AG10803 (cell line): ENCODE measurements at places on chromosomes 6 and 20.

DNA sequence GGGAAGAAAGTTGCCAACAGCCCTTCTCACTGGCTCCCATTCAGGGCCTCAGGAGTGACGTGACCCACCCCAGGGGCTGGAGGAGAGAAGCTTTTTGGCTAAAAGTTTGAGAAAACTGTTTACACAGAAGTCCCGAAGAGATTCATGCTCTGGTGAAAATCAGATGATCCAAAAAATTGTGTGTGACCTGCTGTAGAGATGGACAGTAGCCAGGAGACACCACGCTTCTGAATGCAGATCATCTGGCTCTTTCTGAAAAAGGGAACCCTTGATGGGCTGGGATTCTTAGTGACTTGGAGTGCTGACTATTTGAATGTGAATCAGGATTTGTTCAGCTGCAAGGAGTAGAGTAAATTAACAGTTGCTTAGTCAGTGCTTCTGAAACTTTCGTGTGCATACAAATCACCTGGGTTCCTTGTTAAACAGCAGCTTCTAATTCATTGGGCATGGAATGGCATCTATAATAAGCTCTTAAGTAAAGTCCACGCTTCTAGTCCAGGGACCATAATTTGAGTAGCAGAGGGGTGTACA lies 265.1 kb downstream of the PREX1 start:
- DNase-seq = no peak

- peak; percentile 3 for DNase-seq
Observed at GRCh38 chr6:52712136-52712535, 41.2 kb downstream of the TMEM14A start.

DNA sequence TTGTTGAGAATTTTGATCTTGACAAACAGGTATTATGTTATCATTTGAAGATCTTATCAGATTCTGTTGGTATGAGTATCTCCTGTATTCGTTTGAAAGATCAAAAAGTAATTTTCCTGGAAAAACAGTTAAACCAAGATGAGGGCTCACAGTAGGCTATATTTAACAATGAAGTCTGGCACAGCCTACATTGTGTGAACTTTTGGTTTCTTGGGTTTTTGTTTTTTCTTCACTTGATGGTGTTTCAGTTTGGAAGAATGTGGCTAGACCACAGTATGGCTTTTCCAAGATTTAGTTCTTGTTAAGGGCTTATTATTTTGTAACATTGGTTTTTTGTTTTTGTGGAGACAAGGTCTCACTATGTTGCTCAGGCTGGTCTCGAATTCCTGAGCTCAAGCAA lies 306.4 kb downstream of the CDKAL1 start:
- DNase-seq = peak; percentile 78

GRCh38 chr20:49886571-49887213 lies 28.6 kb downstream of the SPATA2 start:
- no peak for DNase-seq

DNA sequence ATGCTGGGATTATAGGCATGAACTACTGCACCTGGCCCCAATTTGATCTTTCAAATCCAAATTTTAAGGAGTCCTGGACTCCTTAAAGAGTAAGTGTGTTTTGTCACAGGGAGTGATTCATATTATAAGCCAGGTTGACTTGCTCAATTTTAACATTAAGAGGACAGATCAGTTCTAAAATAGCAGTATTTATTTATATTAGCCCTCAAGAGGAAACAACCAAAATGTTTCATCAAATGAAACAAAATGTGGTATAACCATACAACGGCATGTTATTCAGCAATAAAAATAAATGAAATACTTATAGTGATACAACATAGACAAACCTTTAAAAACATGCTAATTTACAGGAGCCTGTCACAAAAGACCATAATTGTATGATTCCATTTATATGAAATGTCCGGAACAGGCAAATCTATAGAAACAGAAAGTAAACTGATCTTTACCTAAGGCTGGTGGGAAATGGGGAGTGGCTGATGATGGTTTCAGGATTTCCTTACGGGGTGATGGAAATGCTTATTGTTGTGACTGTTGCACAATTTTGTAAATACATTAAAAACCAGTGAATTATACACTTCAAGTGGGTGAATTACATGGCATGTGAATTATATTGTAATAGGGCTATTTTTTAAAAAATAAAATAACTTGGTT lies 637.4 kb downstream of the MMUT start:
- DNase-seq = no peak
